Upper lobe of right lung (tissue), 1 donor: ENCODE measurements at places on chromosomes 11 and 22.

- DNase-seq, result peak; percentile 63
Observed at GRCh38 chr22:47175151-47176025, 412.9 kb downstream of the TBC1D22A start.

DNA sequence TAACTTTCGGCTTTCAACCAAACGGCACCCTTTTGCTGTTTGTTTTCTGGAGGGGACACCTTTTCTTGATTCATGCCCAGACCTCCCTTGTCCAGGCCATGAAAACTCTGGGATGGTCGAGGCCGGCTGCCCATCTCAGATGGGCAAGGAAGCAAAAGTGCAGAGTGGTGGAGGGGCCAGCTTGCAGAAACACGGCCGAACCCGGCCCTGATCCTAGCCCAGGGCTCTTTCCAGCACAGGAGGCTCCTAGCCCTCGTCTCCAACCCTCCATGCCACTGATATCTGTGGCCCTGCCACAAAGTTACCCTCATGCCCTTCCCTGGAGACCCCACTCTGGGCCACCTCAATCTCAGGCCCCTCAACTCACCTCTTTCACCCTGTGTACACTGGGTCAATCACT lies 18.9 kb upstream of the SLC22A12 start:
- peak; percentile 29 for DNase-seq

DNA sequence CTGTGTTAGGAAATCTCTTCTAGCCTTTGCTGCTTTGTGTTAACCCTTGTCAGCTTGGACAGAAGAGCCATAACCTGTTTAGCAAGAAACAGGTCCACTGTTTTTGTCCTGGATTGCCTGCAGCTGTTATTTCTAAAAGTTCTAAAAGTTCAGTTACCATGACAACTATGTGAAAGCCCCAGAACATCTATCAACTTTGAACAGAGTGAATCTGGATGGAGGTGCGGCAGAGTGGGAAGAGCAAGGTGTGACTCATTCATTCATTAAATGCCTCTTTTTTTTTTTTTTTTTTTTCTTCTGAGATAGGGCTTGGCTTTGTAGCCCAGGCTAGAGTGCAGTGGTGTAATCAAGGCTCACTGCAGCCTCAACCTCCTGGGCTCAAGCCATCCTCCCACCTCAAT lies 50.5 kb downstream of the RBX1 start:
- no peak for DNase-seq

GRCh38 chr11:61280883-61281580 lies 14.1 kb downstream of the VWCE start:
- no peak for DNase-seq

- DNase-seq, result no peak
Observed at GRCh38 chr11:120674542-120674941, 163.0 kb downstream of the GRIK4 start.

DNA sequence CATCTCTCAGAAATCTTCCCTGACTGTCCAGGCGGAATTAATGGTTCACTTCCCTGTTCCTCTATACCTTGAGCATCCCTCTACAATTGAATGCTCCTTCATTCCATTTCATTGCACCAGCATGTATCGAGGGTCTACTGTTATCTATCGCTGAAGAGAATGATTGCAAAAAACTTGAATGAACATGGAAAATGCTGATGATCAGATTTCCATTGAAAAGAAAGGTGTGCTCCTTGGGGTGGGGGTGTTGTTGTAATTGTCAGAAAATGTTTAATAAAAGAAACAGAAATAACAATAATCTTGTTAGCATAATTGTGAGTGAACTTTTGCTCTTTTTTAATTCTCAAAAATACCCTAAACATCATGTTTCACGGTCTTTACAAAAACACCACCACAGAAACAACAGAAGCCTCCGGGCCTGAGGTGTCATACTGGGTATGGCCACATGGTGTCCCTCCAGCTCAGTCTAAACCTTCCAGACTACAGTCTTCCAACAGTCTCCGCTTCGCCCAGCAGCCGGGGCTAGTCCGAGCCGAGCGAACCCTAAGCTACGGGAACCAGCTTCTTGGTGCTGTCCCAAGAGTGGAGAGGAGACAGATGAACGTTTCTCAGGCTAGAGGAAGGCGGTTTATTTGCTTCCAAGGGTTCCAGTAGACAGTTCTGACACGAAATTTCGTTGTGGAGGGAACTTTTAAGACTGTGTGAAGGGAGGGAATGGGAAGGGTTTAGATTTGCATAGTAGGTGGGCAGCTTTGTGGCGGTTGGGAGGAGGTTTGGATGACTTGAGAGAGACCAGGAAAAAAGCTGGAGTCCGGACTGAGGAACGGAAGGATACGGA lies 75.8 kb upstream of the ZBED5 start:
- DNase-seq, result peak; percentile 92

DNA sequence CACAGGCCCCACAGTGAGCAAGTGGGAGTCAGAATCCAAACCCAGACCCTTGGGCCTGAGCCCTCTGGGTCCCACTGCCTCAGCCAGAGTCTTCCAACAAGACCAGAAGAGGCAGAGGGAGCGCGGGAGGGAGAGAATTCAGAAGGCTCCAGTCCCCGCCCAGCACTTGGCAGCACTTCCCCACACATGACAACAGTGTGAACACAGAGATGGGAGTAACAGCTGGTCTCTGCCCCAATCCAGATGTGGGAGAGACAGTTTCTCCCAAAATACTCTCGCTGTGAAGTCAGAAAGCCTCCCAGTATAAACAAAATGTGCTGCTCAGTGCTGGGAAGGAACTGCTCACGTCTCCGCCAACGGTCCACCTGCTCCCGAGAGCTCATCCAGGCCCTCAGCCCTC lies 219.9 kb downstream of the MN1 start:
- no peak for DNase-seq

- no peak for DNase-seq
Observed at GRCh38 chr11:75167617-75168016, 16.7 kb downstream of the SLCO2B1 start.

- no peak for DNase-seq
Observed at GRCh38 chr11:13463779-13464290, 813 bp upstream of the BTBD10 start.

GRCh38 chr22:22888571-22889353 lies 1.1 kb downstream of the IGLL5 start:
- no peak for DNase-seq

DNA sequence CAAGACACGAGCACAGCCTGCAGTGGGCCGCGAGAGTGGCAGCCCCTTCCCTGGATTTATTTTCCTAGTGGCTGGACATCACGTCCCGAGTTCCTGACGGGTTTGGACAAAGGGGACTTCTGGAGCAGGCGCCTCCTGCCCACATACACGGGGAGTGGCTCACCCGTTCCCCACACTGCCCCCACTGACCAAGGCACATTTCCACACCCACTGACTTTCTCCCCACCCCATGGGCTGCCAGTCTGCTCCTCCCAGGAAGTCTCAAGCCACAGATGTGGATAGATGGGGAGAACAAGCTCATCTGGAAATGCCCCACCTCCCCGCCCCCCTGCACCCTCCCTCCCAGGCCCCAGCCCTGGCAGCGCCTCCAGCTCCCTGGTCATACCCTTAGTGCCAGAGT lies 34.0 kb upstream of the FADD start:
- DNase-seq, result no peak

GRCh38 chr11:116579031-116579653 lies 193.6 kb downstream of the BUD13 start:
- no peak for DNase-seq
